AG10803 (cell line): ENCODE measurements at places on chromosomes 7 and 10.

DNA sequence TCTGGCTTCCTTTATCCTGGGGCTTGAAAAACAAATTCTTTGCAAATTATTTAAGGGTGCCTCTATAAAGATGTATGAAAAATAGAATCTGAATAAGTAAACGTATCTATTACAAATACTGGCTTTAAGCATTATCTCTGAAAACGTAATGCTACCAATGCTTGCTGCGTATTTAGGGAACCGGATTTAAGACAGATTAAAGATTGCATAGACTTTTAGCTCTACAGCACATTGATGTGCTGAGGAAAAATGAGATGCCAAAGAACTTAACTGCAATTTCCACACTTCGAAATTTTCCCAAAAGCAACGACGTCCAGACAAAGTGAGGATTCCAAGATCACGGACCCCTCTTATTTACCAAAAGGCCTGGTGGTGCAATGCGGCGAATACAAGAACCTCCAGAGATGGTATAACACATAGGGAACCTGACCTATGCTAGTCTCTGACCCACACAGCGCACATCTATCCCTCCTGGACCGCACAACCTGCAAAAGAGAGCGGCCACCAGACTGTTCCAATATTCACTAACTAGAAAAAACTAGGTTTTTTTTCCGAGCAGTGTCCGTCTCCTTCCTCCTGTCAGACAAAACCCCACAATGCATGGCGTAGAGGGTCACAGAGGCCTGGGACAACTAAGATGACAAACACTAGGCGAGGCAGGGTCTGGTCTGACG is 34.3 kb upstream of the PHF14 start:
- no peak for DNase-seq

GRCh38 chr10:132615341-132616169 is 78.0 kb downstream of the INPP5A start:
- DNase-seq: no peak

- no peak for DNase-seq
Measured at GRCh38 chr7:35465791-35466336, 212.0 kb upstream of the TBX20 start.

DNA sequence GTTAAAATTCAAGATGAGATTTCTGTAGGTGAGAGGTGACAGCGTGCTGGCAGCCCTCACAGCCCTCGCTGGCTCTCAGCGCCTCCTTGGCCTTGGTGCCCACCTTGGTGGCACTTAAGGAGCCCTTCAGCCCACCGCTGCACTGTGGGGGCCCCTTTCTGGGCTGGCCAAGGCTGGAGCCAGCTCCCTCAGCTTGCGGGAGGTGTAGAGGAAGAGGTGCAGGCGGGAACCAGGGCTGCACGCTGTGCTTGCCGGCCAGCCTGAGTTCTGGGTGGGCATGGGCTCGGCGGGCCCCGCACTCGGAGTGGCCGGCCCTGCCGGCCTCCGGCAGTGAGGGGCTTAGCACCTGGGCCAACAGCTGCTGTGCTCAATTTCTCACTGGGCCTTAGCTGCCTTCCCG is 320.0 kb upstream of the VWC2 start:
- no peak for DNase-seq

DNA sequence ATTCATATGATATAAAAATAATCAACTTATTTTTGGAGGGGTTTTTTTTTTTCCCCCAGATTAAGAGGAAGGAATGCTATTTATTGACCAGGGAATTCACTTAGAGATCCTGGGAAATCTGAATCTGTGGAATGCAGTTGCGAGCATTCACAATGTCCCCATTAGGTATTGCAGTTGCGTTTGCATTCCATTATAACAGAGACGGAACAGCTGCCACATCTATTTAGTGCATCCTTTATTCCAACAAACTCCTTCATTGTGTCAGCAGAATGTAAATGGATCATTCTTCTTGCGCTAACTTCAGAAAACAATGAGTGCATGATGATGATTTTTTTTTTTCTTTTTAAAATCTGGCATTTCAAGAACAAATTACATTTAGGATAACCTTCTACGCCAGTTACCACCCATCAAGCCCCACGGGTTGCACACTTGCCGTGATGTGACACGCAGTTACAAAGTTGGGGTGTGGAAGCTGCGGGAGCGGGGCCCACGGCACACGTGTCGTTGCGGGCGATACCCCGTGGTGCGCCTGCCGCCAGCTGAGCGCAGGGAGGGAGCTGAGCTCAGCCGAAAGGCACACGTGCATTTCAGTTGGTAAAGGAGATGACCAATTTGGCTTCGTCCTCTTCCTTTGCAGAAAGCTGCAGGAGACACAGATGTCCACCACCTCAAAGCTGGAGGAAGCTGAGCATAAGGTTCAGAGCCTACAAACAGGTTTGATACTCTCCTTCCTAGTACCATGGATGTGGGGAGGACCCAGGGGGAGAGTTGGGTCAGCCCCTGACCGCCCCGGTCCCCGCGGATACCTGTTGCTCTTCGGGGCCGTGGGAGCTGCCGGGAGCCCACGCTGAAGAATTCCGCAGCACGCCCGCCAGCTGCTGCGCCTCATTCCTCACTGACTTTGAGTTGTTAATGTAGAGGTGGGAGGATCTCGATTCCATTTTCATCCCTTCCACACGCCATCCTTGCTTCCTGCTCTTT is 175.3 kb upstream of the SH2B2 start:
- DNase-seq: no peak

- peak; percentile 50 for DNase-seq
Measured at GRCh38 chr10:129968853-129969183, 4.7 kb upstream of the EBF3 start.

GRCh38 chr10:63765126-63765525 is 243.9 kb downstream of the REEP3 start:
- peak; percentile 47 for DNase-seq

GRCh38 chr7:82441669-82442478 is 1.7 kb downstream of the CACNA2D1 start:
- DNase-seq: peak; percentile 6

GRCh38 chr7:379456-380138 is 89.6 kb downstream of the FOXL3 start:
- no peak for DNase-seq

- peak; percentile 53 for DNase-seq
Measured at GRCh38 chr10:58299580-58299979, 30.6 kb downstream of the CISD1 start.

DNA sequence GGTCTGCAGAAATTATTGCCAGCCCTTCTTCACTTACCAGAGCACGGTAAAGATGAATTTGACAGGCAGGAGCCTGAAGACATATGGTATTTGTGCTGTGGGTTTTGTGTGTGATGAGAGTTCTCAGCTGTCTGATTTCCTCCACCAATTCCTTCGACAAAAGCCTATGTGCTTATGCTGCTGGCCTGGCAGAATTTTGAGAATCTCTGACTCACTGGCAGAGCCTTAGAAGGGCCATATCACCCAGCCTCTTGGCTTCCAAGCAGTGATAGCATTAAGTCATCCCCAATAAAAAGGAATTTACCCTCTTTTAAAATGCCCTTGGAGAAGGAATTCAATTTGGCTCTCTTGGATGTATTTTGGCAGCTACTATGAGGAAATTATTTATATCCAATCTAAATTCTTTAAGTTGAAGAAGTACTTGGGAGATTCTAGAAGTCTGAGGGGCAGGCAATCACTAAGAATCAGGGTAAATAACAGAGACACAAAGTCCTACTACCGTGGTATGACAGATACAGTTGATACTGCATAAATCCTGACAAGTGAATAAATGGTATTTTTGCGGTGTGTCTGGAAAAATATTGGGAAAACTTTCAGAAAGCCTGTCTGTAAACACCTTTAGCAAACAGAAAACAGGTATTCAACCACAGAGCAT is 68.6 kb upstream of the EFCAB10 start:
- DNase-seq: peak; percentile 75

DNA sequence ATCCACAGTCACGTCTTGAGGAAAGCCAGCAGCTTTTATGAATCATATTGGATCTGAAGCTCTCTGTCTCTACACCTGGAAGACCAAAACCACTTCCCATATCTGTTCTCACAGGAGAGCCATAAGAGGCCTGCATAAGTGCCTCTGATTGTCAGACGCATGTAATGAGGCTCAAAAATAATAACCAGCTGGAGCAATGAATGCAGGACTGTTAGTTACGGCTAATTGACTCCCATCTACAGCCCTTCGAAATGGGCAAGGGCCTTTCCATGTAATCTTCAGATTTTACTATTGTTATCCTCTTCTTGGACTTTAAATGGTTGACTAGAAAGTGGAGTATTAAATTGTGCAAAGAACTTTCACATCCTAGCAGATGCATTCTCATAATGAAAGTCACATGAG is 4.4 kb upstream of the SEMA3C start:
- no peak for DNase-seq

- DNase-seq: no peak
Measured at GRCh38 chr10:33917069-33917780, 582.8 kb upstream of the NRP1 start.

GRCh38 chr7:112940314-112940732 is 146.3 kb downstream of the GPR85 start:
- DNase-seq: no peak

DNA sequence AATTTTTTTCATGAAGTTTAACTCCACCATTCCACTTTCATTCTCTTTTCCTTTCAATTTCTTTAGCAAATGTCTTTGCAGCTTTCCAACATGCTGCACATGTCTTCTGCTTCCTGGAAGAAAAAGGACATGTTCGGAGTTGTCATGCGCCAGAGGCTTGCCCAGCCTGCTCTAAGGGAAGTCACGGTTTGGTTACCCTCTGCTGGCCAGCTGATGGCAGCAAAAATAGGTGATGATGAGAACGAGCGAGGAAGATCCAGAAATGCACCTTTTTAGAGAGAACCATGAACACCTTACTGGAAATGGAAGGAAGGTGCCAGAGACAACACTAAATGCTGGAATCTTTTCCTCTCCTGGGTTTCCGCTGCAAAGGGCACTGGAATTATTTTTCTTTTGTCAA is 4.9 kb upstream of the ZSCAN21 start:
- DNase-seq: no peak

GRCh38 chr10:29099001-29099400 is 189.9 kb upstream of the LYZL1 start:
- no peak for DNase-seq

DNA sequence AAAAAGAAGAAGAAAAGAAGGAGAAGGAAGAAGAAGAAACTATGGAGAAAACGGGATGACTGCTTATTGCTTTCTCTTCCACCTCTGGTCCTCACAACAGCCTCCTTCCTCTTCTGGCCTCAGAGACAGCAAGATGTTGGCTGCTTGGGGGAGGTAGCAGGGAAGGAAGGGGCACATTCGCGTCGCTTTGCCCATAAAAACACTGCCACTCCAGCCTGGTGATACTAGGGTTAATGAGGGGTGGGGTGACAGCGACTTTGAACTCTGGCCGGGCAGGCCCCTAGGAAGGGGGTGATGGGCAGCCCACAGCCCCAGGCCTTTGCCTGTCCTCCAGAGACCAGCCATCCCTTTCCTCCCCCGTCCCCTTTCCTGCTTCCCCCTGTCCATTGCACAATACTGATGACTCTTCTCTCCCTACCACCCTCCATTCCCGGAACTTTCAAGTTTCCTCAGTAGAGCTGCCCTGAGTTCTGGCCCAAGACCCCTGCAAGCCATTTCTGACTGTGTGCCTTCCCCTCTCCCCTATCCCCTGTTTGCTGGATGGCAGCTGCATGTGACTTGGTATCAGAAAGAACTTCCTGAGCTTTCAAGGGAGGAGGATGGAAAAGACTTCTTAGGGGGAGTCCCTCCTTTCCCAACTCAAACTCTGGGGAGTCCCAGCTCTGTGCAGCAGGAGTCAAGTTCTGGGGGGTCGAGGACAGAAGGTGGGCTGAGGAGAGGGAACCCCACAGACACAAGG is 2.2 kb upstream of the CUEDC2 start:
- peak; percentile 66 for DNase-seq

DNA sequence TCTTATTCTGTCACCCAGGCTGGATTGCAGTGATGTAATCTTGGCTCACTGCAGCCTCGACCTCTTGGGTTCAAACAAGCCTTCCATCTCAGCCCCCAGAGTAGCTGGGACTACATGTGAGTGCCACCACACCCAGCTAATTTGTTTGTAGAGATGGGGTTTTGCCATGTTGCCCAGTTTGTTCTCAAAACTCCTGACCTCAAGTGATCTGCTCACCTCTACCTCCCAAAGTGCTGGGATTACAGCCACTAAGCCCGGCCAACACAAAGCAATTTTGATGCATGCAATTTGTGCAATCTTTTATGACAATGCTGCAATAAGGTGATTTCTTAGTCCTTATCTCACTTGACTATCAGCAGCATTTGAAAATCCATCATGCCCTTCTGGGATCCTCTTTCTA is 333.1 kb downstream of the FRMD4A start:
- no peak for DNase-seq

- no peak for DNase-seq
Measured at GRCh38 chr10:84762754-84763394, 434.5 kb downstream of the CCSER2 start.

GRCh38 chr7:127863082-127863481 is 168.2 kb downstream of the LRRC4 start:
- DNase-seq: no peak

DNA sequence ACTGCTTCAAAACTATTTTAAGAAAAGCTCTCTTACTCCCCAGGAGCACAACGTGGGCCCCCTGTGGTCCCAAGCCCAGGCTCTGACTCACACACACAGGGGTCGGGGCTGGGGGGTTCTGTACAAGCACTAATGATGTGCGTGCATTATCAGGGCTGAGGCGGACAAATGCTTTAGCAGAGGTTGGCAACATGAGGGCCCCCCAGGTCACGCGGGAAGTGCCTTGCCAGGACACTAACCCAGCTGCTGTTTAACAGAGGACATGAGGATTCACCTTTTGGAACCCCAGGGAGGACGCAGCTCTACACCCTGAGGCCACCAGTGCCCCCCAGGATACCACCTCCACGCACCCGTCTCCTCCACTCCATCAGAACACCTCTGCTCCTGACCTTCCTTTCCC is 342.8 kb downstream of the DNAJB6 start:
- no peak for DNase-seq

- DNase-seq: no peak
Measured at GRCh38 chr7:29216128-29216527, 21.6 kb downstream of the CHN2 start.

DNA sequence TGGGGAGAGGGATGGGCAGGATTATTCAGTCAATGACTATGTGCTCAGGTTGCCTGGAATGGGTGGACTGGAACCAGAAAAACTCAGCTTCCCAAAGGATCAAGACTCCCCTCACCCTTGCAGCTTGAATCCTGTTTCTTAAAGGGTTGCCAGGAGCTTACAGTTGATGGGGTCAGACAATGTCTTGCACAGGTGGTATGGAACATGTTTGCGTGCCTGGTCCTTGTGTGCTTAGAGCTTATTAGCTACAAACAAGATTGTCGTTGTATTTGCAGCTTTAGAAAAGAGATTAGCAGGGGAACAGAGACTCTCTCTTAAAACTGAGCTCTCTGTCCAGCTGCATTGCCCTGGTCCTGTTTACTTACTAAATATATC is 56.9 kb downstream of the PRR15 start:
- DNase-seq: no peak
